Endothelial cell (in vitro differentiated cells): ENCODE measurements at places on chromosomes 1 and 21. TPM values are rescaled to one million over a fixed set of nuclear protein-coding genes. Genes with fewer than 3 reads are reported as not detected.
A peak's percentile ranks its signal among the peaks of the same experiment; 100 is the strongest.

MPZ gene
- total RNA-seq, result 2.6 TPM

LRRC39 gene
- 0.64 TPM for total RNA-seq

RIMKLA gene
- 0.10 TPM for total RNA-seq

GRCh38 chr1:18793164-18793563, 66.3 kb downstream of the TAS1R2 start:
- no peak overlapping the region for H3K27ac ChIP-seq
- peaks cover 3% of the 10 kb centered on the region for H3K4me1 ChIP-seq
- H3K36me3 ChIP-seq, result no peaks in the 10 kb centered on the region
- peaks cover 5% of the 10 kb centered on the region for H3K27me3 ChIP-seq
- DNase-seq, result no peak

DNA sequence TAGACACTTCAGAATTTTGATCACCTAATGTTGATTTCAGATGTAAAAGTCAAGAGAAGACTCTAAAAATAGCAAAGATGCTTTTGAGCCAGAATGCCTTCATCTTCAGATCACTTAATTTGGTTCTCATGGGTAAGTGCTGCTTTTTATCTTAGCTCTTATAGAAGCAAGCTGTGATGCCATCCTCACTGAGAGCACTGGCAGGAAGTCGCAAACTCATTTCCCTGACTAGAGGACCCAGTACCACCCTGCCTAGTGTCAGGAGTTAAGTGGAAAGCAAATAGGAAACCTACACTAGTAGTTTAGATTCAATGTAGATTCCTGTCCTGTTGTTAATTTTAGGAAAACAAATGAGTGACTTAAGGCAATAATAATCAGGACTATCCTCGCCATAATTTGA, 12.1 kb downstream of the IFNAR2 start:
- H3K27ac ChIP-seq, result no peak overlapping the region
- no peak for DNase-seq
- peaks cover 59% of the 10 kb centered on the region for H3K36me3 ChIP-seq
- H3K4me3 ChIP-seq, result peak overlapping the region; percentile 51
- peaks cover 11% of the 10 kb centered on the region for H3K4me1 ChIP-seq
- peaks cover 7% of the 10 kb centered on the region for H3K27me3 ChIP-seq

GRCh38 chr1:82091729-82092128, 291.0 kb downstream of the ADGRL2 start:
- no peak for DNase-seq
- H3K4me3 ChIP-seq, result no peak overlapping the region
- no peaks in the 10 kb centered on the region for H3K4me1 ChIP-seq

DNA sequence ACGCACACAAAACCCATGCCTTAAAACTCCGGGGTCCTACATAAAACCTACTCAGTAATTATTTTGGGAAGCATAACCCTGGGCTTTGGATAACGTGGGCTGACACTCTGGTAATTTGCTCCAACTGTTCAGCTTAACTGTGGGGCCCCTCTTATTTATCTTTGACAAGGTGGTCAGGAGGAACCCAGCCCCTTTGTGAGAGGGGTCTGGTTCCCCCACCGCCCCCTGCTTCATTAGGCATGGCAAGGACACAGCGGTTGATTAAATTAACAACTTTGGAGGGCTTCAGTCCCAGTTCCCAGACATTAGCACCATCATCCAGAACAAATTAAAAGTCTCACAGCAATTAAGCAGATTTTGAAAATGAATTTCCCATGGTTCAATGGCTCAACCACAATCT, 14.7 kb downstream of the WLS start:
- no peaks in the 10 kb centered on the region for H3K36me3 ChIP-seq
- no peak overlapping the region for H3K4me3 ChIP-seq
- H3K27me3 ChIP-seq, result no peaks in the 10 kb centered on the region
- H3K4me1 ChIP-seq, result peaks cover 24% of the 10 kb centered on the region
- no peak for DNase-seq

DNA sequence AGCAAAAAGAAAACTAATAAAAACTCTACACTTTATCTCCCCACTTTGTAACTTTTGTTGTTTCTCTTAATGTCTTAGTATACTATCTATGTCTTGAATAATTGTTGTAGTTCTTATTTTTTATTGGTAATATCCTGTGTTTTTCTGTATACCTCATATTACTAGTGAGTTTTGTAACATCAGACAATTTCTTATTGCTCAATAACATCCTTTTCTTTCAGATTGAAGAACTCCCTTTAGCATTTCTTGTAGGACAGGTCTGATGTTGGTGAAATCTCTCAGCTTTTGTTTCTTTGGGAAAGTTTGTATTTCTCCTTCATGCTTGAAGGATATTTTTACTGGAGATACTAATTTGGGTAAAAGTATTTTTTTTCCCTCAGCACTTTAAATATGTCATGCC, 79.8 kb upstream of the LRRC8B start:
- no peaks in the 10 kb centered on the region for H3K4me1 ChIP-seq
- peaks cover 3% of the 10 kb centered on the region for H3K36me3 ChIP-seq
- H3K27ac ChIP-seq, result no peak overlapping the region
- no peak overlapping the region for H3K4me3 ChIP-seq
- DNase-seq, result no peak

DNA sequence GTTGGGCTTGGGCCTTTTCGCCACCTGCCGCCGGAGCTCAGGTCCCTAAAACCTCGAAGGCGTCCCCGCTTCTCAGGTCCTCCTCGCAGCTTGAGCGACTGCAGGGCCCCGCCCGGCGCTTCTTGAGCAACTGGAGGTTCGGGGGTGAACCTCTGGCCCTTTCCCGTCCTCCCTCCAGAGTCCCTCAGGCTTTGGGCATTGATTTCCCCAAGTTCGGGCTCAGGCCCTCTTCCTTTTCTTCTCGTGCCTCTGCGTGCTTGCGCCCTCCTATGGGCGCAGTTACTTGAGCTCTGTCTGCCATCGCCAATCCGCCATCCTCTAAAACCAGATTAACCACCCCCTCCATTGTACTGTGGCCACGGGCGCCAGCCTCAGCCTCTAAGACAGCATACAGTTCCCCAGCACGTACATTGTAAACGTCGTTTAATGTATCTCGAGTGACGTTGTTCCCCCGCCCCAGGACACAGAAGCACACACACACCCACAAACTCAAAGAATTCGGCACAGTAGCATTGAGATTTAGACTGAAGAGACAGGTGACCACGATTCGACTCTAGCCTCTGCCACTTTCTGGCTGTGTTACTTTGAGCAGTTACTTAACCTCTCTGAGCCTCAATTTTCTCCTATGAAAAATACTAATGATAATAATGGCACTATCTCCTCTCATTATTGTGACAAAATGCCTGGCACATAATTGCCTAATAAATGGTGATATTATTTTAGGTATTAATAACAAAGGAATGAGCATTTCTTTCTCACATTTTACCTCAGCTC, 22.6 kb downstream of the BTG2 start:
- H3K27ac ChIP-seq, result peak overlapping the region; percentile 65
- peak overlapping the region; percentile 84 for H3K4me3 ChIP-seq
- peaks cover 7% of the 10 kb centered on the region for H3K27me3 ChIP-seq
- no peak for DNase-seq
- H3K36me3 ChIP-seq, result no peaks in the 10 kb centered on the region

- DNase-seq, result no peak
- H3K27me3 ChIP-seq, result peaks cover 3% of the 10 kb centered on the region
- H3K4me3 ChIP-seq, result no peak overlapping the region
- peaks cover 2% of the 10 kb centered on the region for H3K4me1 ChIP-seq
Observed at GRCh38 chr21:43854773-43855633, 10.0 kb upstream of the AGPAT3 start.

- H3K27me3 ChIP-seq, result no peaks in the 10 kb centered on the region
- DNase-seq, result no peak
- H3K36me3 ChIP-seq, result no peaks in the 10 kb centered on the region
- H3K4me1 ChIP-seq, result no peaks in the 10 kb centered on the region
- H3K4me3 ChIP-seq, result no peak overlapping the region
Observed at GRCh38 chr1:179166663-179167417, 62.6 kb downstream of the ABL2 start.

DNA sequence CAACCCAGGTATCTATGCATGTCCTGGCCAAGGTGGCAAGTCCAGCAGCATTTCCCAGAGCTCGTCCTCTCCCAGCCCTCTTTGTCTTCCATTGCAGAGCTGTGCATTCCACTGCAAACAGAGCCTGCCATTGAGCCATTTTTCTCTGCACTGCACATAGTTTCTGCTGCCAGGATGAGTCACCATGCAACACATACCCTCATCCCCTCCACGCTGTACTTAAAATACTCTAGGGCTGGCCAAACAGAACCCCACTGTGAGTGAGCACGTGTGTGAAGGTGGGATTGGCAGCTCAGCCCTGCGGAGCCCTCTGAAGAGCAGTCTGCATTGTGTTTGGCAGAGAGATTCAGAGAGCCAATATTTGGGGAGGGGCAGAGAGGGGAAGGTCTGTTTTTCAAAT, 3.9 kb upstream of the ATP1B1 start:
- no peak overlapping the region for H3K27ac ChIP-seq
- H3K36me3 ChIP-seq, result peaks cover 3% of the 10 kb centered on the region
- H3K27me3 ChIP-seq, result peaks cover 9% of the 10 kb centered on the region
- DNase-seq, result no peak
- H3K4me3 ChIP-seq, result no peak overlapping the region

- peaks cover 10% of the 10 kb centered on the region for H3K4me1 ChIP-seq
- no peak overlapping the region for H3K27ac ChIP-seq
- H3K36me3 ChIP-seq, result no peaks in the 10 kb centered on the region
- no peaks in the 10 kb centered on the region for H3K27me3 ChIP-seq
Observed at GRCh38 chr21:18467715-18468114, 64.1 kb upstream of the TMPRSS15 start.

- H3K36me3 ChIP-seq, result no peaks in the 10 kb centered on the region
- DNase-seq, result no peak
- H3K27ac ChIP-seq, result no peak overlapping the region
- H3K4me1 ChIP-seq, result no peaks in the 10 kb centered on the region
- no peak overlapping the region for H3K4me3 ChIP-seq
Observed at GRCh38 chr1:226546926-226547325, 1.6 kb upstream of the STUM start.

- H3K4me3 ChIP-seq, result no peak overlapping the region
- peaks cover 3% of the 10 kb centered on the region for H3K27me3 ChIP-seq
- H3K4me1 ChIP-seq, result peaks cover 12% of the 10 kb centered on the region
- no peak for DNase-seq
Observed at GRCh38 chr1:44072204-44072603, 40.9 kb upstream of the SLC6A9 start.

- peaks cover 18% of the 10 kb centered on the region for H3K4me1 ChIP-seq
- H3K27ac ChIP-seq, result peak overlapping the region; percentile 89
- DNase-seq, result no peak
Observed at GRCh38 chr1:246609632-246610031, 43.4 kb downstream of the CNST start.

DNA sequence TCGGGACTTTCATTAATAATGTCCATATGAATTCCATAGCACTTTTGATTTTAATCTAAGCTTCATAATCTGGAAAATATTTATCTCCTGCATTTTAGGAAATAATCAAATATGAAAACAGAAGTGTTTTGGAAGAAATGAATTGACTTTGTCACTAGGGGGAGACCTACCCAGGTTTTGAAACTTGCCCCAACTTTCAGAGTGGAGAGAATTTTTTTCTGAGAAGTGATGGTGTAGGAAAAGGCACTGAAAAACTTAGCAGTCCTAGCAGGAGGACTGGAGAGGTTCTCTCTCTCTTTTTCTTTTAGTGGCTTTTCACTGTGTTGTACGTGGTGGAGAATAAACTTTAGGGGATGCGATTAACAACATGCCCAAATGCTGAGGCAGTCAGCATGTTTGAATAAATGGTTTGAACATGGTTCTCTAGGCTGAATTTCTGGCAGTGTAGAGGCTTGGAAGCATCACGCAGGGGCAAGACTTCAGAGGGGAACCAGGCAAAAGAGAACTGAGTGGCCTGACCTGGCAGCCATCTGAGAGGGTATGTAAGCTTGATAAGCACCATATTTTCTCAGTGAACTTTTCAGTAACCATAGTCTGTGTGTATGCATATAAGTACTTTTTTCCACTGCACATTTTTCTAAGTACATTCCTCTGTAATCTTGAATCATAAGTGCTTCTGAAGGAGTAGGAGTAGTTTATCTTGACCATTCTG, 68.3 kb upstream of the NEK7 start:
- peaks cover 2% of the 10 kb centered on the region for H3K4me1 ChIP-seq
- no peaks in the 10 kb centered on the region for H3K27me3 ChIP-seq
- DNase-seq, result no peak
- no peak overlapping the region for H3K4me3 ChIP-seq
- no peak overlapping the region for H3K27ac ChIP-seq

DNA sequence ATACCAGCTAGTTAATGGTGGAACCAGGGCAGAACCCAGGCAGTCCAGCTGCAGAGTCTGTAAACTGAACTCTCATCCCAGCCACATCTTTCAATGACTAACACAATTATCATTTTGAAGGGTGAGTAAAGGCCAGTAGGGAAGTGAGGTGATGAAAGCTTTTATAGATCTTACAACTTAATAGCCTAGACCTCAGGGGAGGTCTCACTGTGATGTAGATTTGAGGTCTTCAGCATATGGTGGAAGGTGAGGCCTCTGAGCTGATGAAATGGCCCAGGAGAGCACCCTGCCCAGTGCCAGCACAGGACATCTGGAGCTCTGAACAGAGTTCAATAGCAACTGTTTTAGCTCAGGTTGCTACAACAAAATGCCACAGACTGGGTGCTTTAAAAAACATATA, 44.8 kb upstream of the POU2F1 start:
- H3K4me1 ChIP-seq, result no peaks in the 10 kb centered on the region
- DNase-seq, result no peak
- H3K27ac ChIP-seq, result no peak overlapping the region
- no peaks in the 10 kb centered on the region for H3K36me3 ChIP-seq

DNA sequence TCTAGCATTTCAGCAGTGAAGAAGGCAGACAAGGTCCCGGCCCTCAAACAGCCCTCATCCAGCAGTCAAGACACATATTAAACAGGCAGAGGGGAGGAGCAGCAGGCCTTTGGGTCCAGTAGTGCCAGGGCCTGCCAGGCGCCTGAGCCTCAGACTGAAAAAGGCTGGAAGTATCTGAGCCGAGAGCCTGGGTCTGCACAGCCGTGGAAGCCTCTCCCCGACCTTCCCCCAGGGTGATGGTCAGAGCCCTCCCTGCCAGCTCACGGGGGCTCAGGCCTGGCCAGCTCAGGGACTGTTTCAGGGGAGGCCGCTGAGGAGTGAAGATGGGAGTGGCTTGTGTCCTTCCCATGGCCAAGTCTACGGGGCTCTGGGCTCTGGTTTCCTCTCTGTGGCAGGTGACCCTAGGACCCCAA, 565.2 kb downstream of the PTPRU start:
- H3K4me3 ChIP-seq, result no peak overlapping the region
- DNase-seq, result no peak
- peaks cover 6% of the 10 kb centered on the region for H3K27me3 ChIP-seq
- H3K4me1 ChIP-seq, result no peaks in the 10 kb centered on the region

GRCh38 chr1:245753807-245754206, 599.0 kb downstream of the KIF26B start:
- peaks cover 24% of the 10 kb centered on the region for H3K4me1 ChIP-seq
- no peak overlapping the region for H3K27ac ChIP-seq
- no peak overlapping the region for H3K4me3 ChIP-seq
- H3K36me3 ChIP-seq, result no peaks in the 10 kb centered on the region
- DNase-seq, result no peak
- H3K27me3 ChIP-seq, result peaks cover 6% of the 10 kb centered on the region
